ENCODE measurements at places on chromosomes 6 and 20. TPM values are rescaled to one million over a fixed set of nuclear protein-coding genes. Genes with fewer than 3 reads are reported as not detected.
A peak's percentile ranks its signal among the peaks of the same experiment; 100 is the strongest.

DNA sequence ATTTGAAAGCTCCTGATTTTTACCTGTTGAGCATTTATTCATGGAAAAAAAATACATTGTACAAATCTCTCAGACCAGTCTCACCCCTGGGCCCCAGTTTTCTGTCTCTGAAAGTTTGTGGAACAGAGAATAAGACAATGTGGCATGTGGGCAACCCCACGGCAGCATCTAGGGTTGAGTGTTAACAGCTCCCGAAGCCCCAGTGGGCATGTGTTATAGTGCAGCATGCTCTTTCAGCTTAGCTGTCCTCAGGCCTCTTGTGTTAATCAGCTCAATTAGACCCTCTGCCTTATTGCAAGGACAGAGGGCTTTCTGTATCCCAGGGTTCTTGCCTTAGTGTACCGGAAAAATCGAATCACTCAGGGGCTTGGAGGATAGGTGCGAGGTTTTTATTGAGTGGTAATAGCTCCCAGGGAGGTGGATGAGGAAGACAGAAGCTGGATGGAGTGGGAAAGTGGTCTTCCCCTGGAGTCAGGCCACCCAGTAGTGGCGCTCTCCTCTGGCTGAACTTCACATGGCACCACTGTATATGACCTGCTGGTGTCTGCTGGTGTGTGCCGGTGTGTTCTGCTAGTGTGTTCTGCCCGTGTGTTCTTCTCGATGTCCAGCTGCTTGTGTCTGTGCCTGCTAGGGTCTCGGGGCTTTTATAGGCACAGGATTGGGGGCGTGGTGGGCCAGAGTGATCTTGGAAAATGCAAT, 382.8 kb downstream of the EPM2A start:
- no peaks in the 10 kb centered on the region for H3K36me3 ChIP-seq
- H3K27me3 ChIP-seq, result no peaks in the 10 kb centered on the region
- H3K4me3 ChIP-seq, result no peak overlapping the region
- no peak for DNase-seq
- H3K4me1 ChIP-seq, result no peaks in the 10 kb centered on the region

- no peaks in the 10 kb centered on the region for H3K27me3 ChIP-seq
- peak; percentile 95 for DNase-seq
- no peaks in the 10 kb centered on the region for H3K36me3 ChIP-seq
- peaks cover 71% of the 10 kb centered on the region for H3K4me1 ChIP-seq
- peak overlapping the region; percentile 98 for H3K27ac ChIP-seq
- H3K4me3 ChIP-seq, result peak overlapping the region; percentile 74
Measured at GRCh38 chr6:26033085-26033940, 53.9 kb upstream of the HFE start.

DNA sequence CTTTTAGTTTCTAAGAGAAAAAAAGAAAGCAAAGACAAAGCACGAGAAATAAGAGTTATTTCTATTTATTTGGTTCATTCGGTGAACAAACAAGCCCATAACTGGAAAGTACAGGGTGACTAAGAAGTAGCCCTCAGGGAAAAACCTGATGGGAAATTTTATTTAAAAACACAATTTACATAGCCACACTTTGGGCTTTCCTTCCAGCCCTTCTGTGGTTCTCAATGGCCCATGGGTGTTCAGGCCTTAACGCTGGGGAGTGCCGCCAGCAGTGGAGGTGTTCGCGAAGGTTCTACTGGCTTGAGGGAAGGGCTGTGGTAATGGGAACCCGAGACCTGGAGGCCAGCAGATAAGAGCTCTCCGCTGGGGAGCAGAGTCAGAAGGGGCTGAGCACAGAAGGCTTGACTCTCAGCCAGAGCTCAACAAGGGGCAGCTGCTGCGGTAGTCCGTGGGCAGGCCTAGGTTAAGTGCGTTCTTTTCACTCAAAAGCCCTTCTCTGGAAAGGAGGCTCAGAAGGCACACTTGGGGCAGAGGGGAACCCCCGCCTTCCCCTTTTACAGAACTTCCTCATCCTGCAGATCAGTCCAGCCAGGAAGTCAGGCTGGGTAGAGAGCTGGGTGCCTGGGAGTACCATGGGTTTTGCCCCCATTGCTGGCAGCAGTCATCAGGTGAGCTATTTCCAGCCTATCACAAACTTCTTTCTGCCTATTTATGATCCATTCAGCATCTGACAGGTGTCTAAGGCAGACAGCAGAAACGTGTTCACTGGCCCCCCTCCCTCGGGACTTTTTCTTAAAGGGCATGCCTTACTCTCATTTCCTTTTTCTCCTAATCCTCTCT, 8.8 kb upstream of the CD83 start:
- no peaks in the 10 kb centered on the region for H3K4me1 ChIP-seq
- no peak overlapping the region for H3K4me3 ChIP-seq
- no peaks in the 10 kb centered on the region for H3K36me3 ChIP-seq

DNA sequence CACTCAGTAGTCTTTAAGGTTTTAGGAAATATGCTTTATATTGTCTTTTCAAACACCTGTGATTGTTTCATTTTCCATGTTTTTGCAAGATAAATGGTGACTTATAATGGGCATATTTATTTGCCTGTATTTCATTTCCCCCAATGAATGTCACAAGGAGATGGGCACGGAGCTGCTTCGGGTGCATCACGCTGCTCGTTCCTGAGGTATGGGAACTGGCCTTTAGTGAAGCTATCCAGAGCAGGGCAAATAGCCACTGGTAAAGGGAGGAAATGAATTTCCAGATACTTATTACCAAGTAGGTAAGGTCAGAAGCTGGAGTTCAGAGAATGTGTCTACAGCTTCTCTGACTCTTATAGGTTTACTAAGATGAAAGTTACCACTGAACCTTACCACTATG, 3.7 kb downstream of the POU3F2 start:
- H3K27ac ChIP-seq, result no peak overlapping the region
- no peak overlapping the region for H3K4me3 ChIP-seq

SPDEF gene
- total RNA-seq, result 0.39 TPM

CAPN11 gene
- not detected for total RNA-seq

DNAH8 gene
- total RNA-seq, result not detected

BRPF3 gene
- total RNA-seq, result 20.3 TPM
